Activated CD4-positive, alpha-beta memory T cell treated with anti-CD3 and anti-CD28 coated beads for 36 hours (primary cell): ENCODE measurements at places on chromosomes 13 and 19. TPM values are rescaled to one million over a fixed set of nuclear protein-coding genes. Genes with fewer than 3 reads are reported as not detected.

C19orf33 gene
- total RNA-seq = not detected

PEX11G gene
- total RNA-seq = 2.2 TPM

GRCh38 chr13:39226359-39226758 lies 188.1 kb downstream of the NHLRC3 start:
- DNase-seq = no peak

ZNF763 gene
- 0.97 TPM for total RNA-seq

JSRP1 gene
- 0.56 TPM for total RNA-seq

DNA sequence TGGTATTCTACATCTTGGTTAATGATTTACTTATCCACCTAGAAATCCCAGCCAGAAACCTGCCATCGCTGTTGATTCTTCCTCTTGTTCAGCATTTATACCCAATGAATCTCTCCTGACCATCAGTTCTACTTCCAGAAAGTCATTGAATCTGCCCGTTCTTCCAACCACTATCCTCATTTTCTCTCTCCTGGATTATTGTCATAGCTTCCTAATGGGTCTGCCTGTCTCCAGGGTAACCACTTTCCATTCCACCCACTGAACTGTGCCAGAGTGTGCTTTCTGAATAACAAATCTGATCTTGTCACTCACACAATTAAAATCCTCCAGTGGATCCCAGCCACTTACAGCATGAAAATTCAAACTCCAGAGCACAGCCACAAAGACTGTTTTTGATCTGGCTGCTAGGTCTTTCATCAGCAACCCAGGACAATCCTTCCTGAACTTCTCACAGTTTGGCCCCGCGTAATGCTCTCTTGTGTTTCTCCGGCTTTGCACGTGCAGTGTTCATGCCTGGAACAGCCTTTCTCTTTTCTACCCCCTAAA lies 330.6 kb downstream of the SPRY2 start:
- no peak for DNase-seq

- no peak for DNase-seq
Measured at GRCh38 chr13:107119989-107120881, 552.3 kb upstream of the ARGLU1 start.

GRCh38 chr13:44147233-44147632 lies 226.4 kb upstream of the SERP2 start:
- no peak for DNase-seq

- no peak for DNase-seq
Measured at GRCh38 chr13:100535426-100536135, 53.0 kb downstream of the GGACT start.

PEG3 gene
- not detected for total RNA-seq
